ENCODE measurements at places on chromosomes 3 and 15.

- DNase-seq: no peak
Measured at GRCh38 chr3:129878355-129878754, 15.2 kb downstream of the TMCC1 start.

- no peak for DNase-seq
Measured at GRCh38 chr3:40387895-40388254, 891 bp downstream of the ENTPD3 start.

DNA sequence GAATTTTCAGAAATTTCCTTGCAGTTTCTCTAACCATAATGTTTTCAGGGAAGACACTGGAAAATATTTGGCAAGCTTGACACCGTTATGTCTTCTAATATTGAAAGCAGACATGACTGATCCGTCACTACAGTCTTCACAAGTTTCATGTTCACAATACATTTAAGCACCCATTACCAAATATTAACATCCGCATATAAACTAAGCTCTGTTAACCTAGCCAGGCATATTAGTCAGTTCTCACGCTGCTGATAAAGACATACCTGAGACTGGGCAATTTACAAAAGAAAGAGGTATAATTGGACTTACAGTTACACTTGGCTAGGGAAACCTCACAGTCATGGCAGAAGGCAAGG is 162.7 kb upstream of the LYSMD4 start:
- no peak for DNase-seq

DNA sequence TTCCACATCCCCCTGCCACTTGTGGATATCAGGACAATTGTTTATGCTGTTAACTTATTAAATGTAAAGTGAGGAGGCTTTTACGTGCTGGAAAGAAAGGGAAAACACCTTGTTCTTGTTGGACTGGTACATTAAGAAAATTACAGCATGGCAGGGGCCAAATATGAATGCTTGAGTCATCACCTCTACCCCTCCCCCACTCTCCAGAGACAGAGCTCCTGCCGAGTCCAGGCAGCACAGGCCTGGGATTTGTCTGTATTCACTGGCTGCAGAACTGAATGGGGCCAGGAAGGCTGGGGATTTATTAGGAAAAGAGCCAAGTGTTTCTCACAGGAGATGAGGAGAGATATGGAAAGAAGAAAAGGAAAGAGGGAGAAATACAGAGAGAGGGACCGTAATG is 308.9 kb downstream of the EPHB1 start:
- no peak for DNase-seq

DNA sequence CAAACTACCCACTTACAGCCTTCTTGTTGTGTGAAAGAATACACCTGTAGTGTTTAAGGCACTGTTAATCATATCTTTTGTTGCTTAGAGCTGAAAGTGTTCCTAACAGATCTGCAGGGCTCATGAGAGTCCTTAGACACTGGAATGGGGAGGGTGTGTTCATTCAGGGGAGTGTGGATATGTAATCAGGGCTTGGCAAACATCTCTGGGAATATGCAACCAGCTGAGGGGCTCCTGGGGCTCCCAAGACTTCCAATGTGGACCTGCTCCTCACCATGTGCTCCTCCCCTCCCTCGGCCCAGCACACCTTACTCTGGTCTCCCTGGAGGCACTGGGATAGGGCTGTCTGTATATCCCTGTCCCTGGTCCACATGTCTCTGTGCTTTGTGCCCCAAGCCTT is 30.3 kb upstream of the MFSD1 start:
- DNase-seq: no peak

GRCh38 chr3:182936239-182936917 is 44.0 kb downstream of the DCUN1D1 start:
- DNase-seq: no peak

Data from activated CD4-positive, alpha-beta T cell treated with anti-CD3 and anti-CD28 coated beads, Interleukin-2, amount 50 U/mL, for 24 hours (primary cell).